ENCODE measurements at places on chromosomes 1 and 21.

DNA sequence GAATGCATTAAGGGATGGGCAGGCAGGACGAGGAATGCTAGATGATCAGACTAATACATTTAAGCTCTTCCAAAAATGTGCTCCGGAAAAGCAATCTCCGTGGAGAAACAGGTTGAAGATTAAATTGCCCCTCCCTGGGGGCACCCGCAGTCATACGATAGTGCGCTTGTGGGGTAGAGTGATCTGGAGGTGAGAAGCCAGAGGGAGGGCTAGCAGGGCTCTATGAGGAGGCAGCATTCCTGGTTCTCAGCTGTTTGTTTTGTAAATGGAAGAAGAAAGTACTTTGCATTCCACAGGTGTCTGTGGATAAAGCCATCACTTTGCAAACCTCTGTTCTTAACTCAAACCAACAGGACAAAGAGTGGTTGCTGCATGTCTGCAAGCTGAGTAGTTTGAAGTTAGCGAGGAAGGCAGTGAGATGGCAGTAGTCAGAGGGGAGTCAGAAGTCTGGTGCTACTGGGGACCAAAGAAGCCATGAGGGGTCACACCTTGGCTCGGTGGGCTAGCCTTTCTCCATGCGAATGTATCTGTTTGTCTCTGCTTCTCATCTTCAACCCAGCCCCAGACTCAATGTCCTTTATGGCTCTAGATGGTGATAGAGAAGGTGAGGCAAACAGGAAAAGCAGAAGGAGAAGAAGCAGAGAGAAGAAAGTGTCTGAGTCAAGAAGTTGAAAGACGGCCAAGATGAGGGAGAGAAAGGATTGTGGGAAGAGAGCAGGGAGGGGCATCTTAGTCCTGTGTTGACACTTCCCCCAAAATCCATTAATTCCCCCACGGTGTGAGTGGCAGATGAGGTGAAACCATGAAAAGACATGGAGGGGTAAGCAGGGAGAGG, 65.2 kb upstream of the GJA8 start:
- DNase-seq = no peak

GRCh38 chr21:15860541-15860940, 130.8 kb downstream of the USP25 start:
- no peak for DNase-seq

DNA sequence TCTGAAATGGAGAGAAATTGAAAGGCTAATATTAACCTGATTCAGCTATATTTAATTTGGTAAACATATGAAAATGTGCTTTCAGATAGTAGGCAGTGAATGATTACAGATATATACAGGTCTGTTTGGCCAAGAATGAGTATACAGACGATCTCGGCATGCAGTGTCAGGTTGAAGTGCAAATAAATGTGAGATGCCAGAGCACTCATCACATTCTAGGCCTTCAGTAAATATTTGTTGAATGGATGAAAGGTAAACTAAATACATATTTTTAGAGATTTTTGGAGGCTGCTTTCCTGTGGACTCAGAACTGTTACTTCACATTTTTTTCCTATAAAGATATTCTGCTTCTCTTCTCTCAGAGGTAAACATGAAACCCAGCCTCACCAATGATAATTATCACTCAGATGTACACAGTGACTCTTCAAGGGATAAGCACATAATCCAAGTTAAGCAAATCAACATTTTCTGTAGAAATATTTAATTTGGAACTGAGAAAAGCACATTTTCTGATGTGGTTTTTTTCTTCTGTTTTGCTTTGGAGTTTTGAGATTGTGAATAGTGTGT, 702.9 kb downstream of the BRINP3 start:
- DNase-seq = no peak

DNA sequence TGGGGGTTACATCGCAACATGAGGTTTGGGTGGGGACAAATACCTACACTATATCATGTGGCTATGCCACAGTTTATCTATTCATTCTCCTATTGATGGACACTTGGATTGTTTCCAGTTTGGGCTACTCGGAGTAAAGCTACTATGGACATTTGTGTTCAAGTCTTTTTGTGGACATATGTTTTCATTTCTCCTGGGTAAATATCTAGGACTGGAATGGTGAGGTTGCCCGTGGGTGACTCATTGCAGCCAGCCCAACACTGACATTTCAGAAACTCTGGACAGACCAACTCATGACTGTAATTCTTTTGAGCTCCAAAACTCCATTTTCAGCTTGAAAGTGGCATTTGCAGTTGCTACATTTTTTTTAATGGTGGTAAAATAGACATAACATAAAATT, 82.7 kb downstream of the KAZN start:
- no peak for DNase-seq

DNA sequence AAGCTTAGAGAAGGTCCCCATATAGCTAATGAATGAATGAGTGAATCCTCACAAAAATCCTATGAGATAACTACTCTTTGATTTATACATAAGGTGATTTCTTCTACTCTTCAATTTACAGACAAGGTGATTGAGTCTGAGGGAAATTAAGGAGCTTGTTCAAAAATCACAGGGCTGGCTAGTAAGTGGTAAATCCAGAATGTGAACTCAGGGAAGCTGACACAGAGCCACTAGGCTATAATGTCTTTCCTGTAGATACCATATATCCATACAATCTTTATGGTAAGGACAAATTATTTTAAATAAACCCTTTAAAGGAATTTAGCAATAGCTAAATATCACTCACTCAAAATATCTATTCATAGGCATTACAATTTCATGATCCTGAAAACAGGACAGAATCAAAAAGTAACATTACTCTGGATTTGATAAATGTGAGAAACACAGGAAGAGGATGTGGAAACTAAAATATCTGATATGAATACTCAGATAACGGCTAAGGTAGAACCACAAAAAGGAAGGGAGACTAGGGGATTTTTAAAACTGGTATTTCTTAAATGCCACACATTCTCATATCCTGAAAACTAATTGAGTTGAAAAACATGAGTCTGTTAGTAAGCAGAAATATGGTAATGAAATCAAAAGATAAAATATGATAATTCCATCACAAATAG, 108.2 kb downstream of the NBPF12 start:
- no peak for DNase-seq

Measured in GM20000 (cell line).